Fibroblast of mammary gland (primary cell): ENCODE measurements at places on chromosomes 4 and X.

GRCh38 chr4:67550857-67551256 lies 5.6 kb upstream of the CENPC start:
- no peak for DNase-seq

- no peak for DNase-seq
These were observed 767.5 kb downstream of the DMD start for GRCh38 chrX:32443841-32444240.

DNA sequence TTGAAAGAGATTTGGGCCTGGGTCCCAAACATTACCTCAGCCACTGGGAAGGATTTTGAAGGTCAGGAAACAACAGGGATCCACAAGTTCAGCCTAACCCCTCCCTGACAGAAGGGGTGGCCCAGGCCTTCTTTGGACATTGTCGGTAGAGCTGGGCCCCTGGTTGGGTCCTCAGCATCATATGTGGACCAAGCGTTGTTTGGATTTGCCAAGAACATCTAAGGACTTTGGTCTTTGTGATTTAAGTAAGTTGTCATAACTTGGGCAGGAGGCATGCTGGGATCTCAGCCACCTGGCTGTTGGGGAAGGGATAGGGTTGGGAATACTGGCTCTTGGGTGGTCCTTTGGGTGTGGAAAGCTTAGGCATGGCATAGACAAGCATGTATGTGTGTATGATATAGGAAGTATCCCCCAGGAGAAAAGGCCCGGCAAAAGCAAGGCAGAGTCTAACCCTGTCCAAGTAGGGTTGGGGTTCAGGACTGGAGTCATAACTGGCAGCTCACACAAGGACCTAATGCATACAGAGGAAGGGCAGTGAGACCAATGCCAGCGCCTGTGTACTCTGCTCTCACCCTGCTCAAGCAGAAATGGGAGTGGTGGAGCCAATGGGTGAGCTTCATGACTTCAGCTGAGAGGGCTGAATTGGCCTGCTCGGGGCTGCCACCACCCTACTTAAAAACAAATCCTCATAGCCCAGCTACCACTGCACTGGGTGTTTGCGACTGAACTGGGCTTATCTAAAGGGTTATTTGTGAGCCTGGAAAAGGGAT lies 102.8 kb downstream of the RTL5 start:
- DNase-seq: no peak

DNA sequence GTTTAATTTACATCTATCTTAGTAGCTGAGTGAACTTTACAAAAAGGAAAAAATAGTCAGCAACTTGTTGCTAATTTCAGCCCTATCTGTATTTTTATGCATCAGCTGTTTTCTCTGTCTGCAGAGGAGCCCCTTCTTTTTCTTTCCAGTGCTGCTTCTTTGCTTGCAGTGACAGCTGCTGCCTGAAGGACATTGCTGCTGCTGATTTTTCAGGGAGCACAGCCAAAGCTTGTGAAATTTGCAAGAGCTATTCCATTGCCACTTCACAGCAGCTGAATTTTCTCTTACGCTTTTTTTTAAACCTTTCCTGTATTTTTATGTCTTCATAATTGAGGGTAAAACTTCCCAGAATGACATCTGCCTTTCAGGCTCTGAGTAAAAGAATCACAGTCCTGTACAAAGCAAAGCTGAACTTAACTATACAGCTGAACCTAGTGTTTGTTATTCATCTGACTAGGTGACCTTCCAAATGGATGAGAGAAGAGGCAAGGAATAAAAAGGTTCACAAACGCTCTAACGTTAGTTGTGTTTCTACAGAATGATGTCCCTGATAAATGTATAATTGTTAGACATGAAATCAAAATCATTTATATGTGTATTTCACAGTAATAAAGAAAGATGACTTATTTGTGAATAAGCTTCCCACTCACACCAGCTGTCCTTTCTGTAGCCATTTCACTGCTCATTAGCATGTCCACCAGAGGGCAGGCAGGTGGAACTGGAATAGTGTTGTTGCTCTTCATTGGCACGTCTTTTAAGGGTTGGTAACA lies 541.4 kb downstream of the ADGRL3 start:
- peak; percentile 1 for DNase-seq

- no peak for DNase-seq
These were observed 231.7 kb downstream of the C4orf33 start for GRCh38 chr4:129327637-129328036.

- no peak for DNase-seq
These were observed 141.4 kb downstream of the GALNTL6 start for GRCh38 chr4:171954650-171955049.

GRCh38 chrX:31228415-31228832 lies 156.6 kb upstream of the FTHL17 start:
- peak; percentile 75 for DNase-seq

DNA sequence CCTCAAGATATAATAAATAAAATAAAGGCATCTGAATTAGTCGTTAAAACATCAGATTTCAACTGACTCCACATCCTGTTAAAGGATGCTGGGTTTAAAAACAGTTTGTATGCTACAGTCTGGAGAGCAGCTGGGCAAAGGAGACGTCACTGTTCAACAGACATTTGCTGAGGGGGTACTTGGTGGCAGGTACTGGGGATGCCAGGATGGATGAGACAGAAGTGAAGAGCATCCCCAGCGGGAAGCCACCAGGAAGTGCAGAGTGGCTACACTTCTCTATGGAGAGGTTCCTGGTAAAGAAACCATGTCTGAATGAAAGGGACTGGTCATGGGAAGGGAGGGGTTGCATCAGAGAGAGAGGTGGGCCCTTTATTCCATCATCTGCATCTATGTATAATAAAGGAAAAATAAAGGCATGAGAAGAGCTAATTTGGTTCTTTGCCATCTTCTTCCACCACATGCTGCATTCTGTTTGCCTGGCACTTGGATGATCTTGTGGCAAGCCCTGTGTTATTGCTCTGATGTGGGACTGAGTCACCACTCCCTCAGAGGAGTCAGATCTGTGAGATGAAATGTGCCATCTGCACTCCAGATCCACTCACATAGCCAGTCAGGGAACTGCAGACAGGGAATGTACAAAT lies 145.0 kb downstream of the SOWAHB start:
- DNase-seq: peak; percentile 100

GRCh38 chrX:71671043-71671780 lies 3.9 kb downstream of the LOC101059915 start:
- no peak for DNase-seq

DNA sequence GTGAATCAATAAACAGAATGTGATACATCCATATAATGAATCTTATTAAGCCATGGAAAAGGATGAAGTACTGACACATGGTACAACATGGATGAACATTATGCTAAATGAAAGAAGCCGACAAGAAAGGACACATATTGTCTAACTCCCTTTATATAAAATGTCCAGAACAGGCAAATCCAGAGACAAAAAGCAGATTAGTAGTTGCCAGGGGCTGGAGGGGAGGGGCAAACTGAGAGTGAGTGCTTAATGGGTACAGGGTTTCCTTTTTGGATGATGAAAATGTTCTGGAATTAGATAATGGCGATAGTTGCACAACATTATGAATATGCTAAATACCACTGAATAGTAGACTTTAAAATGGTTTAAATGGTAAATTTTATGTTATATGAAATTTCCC lies 17.4 kb downstream of the ADGRG4 start:
- DNase-seq: no peak

- DNase-seq: peak; percentile 95
These were observed 54.6 kb upstream of the TENM3 start for GRCh38 chr4:182188622-182189021.

DNA sequence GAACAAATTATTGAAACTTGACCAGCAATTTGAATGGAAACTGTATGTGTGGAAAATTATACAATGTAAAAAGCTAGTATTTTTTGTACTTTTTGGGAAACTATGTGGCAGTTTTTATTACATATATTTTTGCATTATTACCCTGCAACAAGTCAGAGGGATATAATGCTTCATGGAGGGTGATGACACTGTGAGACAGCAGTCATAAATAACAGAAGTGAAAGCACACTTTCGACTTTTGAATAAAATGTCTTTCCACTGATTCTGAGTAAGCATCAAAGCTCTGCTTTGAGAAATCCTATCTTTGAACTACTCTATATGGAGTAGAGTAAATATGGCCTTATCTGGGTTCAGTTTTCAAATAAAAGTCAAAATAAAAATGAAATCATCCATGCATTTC lies 122.6 kb upstream of the PABPC4L start:
- DNase-seq: no peak

GRCh38 chrX:110159865-110160264 lies 157.0 kb downstream of the TMEM164 start:
- no peak for DNase-seq

GRCh38 chr4:73034896-73035295 lies 34.6 kb downstream of the COX18 start:
- DNase-seq: no peak

- peak; percentile 37 for DNase-seq
These were observed 839 bp downstream of the QDPR start for GRCh38 chr4:17511051-17511450.

DNA sequence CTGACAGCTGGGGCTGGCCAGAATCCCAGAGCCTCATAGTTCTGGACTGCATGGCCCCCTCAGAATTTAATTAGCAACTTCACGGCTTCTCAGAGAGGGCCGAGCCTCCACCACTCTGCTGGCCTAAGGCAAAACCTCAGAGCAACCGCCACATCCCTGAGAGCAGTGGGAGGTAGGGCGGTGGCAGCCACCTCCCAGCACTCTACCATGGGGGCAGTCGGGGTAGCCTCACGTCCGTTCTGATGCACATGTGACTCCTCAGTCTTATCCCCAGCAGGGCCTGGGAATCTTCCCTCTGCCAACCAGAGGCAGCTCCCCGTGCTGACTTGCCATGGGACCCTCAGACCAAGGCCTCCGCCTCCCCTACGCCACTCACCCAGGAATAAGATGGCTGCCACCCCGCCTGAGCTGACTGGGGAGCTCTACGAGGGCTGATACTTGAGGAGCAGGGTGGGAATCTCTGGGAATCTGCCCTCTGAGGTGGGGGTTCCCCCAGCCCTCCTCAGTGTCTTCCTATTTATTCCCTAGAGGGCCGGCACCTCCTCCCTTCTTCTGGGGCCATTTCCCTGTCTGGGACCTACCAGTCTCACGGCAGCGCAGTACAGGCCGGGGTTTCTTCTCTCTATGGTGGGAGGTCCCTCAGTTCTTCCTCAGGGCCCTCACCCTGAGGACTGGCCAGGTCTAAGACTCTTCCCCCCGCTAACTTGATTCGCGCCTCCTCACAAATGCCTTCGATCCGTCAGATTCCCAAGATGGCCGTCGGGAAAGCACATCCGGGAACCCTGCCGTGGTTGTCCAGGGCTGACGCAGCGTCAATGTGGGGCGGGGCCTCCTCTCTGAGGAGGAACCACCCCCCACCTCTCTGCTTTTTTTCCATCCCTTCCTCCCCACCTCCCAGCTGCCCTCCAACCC lies at the start of gene MAGEC2:
Gene MAGEC2 (minus strand): TSS at position 769 of the 912 bp plus-strand sequence. CDS start 1,303 bp downstream, outside the sequence.
- DNase-seq: no peak

DNA sequence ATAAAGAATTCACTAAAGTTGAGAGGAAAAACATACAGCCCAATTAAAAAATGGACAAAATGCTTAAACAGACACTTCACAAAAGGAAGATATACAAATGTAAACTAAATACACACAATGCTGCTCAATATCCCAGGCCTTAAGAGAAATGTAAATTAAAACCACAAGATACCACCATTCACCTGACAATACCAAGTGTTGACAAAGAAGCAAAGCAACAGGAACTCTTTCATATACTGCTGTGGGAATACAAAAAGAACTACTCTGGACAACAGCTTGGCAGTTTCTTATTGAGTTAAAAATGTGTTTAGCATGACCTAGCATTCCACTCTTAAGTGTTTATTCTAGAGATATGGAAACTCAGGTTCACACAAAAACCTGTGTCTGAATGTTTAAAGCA lies 71.3 kb downstream of the ABCB7 start:
- DNase-seq: no peak

GRCh38 chr4:98573791-98574190 lies 84.6 kb downstream of the TSPAN5 start:
- DNase-seq: no peak

- no peak for DNase-seq
These were observed 8.1 kb downstream of the ARHGAP36 start for GRCh38 chrX:131066237-131066636.

- peak; percentile 77 for DNase-seq
These were observed 226.2 kb downstream of the PALLD start for GRCh38 chr4:168723020-168723419.

- DNase-seq: no peak
These were observed 1454.1 kb downstream of the PCDH19 start for GRCh38 chrX:98956014-98956413.

- no peak for DNase-seq
These were observed 33.8 kb upstream of the SLAIN2 start for GRCh38 chr4:48307528-48307927.

- peak; percentile 71 for DNase-seq
These were observed 437.1 kb upstream of the CTSO start for GRCh38 chr4:156390599-156391324.

- no peak for DNase-seq
These were observed 318.1 kb upstream of the CASK start for GRCh38 chrX:42241421-42241820.

DNA sequence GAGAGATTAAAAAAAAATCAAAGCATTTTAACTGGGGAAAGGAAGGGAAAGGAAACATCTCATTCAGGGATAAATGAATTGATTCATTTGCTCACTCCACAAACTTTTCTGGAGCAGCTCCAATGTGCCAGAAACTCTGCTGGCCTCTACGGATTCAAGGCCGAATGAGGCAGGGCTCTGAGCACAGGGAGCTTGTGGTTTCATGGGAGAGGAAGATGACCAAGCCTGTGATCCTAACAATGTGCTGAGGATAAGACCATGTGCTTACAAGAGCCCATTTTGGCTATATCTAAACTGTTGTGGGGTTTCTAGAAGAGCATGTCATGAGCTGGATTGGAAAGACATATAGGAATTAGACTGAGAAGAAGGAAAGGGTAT lies 137.5 kb downstream of the ZNF674 start:
- DNase-seq: peak; percentile 66

DNA sequence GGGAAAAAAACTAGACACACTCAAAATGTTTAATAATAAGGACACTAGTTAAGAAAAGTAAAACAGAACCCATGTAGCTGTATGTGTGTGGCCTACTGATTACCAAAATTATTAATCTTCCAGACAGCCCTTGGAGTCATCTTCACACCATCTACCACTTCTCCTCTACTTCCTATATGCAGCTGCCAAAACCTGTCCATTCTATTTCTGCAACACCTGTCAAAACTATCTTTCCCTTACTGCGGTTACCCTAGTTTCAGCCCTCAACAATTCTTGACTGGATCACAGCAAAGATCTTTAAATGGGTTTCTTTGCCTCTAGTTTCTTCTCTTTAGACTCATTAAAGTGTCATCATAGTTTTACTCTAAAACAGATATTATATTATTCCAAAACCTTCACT lies 72.6 kb downstream of the GPR82 start:
- no peak for DNase-seq

GRCh38 chrX:31333165-31333831 lies 261.5 kb upstream of the FTHL17 start:
- DNase-seq: peak; percentile 64

- no peak for DNase-seq
These were observed 265.6 kb downstream of the KLHL13 start for GRCh38 chrX:117851025-117851424.

DNA sequence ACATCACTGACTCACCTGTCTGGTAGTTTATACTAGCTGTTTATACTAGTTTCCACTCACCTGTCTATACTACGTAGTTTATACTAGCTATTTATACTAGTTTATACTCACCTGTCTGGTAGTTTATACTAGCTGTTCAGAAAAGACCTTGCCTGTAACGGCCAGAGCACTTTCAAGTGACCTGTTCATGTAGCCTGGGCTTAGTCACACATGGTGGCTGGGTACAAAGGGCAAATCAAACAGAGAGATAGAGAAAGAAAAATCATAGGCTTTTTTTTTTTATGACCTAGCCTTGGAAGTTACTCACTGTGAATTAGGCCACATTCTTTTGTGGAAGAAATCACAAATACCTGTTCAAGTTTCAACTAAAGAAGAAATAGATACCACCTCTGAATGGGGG lies 30.7 kb upstream of the SPANXN4 start:
- no peak for DNase-seq
